ENCODE measurements at places on chromosomes 1 and 21.

DNA sequence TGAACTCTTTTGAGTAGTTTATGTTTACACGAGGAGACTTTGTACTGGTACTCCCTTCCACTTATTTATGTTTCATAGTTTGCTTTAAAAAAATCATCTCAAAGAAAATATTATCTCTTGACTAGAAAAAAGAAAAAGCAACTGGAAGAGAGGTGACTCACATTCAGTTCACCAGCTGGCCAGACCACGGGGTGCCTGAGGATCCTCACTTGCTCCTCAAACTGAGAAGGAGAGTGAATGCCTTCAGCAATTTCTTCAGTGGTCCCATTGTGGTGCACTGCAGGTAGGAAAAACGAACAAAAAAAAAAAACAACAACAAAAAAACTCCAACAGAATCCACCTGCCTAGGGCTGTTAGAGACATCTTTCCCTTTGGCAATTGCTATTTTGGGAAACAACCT lies 102.9 kb downstream of the PTPRC start:
- peak; percentile 23 for DNase-seq

GRCh38 chr1:50976890-50977574 lies 7.0 kb downstream of the CDKN2C start:
- DNase-seq: peak; percentile 74

GRCh38 chr1:2840036-2840809 lies 38.7 kb upstream of the TTC34 start:
- no peak for DNase-seq

DNA sequence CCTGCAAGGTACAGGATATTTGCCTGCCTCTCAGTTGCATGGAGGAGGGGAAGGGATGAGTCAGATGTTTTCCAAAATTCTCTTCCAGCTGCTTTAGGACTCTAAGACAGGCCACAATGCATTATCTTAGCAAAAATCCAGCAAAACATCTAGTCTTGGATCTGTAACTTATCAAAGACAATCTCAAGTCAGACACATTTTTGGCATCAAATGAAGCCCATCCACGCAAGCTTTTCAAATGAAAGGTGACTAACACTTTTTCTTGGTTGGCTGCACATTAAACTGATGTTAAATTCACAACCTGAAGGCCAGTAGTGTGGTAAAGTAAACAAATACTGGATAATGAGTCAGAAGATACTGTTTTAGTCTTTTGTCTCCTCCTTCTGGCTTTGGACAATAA lies 21.3 kb downstream of the FAM78B start:
- peak; percentile 95 for DNase-seq

Measured in fibroblast of the aortic adventitia (primary cell).